ENCODE measurements at places on chromosomes 2 and 18.
A peak's percentile ranks its signal among the peaks of the same experiment; 100 is the strongest.

DNA sequence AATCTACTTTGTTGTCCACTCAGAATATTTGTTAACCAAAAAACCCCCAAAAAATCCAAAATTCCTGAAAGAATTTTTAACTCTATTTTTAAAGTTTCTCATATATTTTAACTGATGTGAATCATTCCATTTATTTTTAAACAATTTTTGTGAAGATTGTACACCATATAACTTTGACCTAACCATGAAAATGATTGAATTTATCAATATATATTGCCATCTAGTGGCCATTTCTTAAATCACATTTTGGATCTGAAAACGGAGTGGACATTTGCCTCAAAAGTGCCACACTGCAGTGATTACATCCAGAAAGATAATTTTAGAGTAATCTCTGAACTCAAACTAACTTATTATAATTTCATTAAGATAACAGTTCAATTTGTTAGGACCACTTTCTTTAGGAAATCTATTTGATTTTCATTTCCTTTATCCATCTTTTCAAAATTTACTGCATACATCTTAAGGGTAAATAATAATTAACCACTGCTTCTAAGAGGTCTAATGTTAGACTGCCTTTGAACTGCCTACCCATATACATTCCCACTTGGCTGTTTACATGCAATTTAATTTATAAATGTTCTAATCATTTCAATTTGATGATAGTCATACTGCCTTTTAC is 71.1 kb downstream of the DSC3 start:
- DNase-seq = no peak

DNA sequence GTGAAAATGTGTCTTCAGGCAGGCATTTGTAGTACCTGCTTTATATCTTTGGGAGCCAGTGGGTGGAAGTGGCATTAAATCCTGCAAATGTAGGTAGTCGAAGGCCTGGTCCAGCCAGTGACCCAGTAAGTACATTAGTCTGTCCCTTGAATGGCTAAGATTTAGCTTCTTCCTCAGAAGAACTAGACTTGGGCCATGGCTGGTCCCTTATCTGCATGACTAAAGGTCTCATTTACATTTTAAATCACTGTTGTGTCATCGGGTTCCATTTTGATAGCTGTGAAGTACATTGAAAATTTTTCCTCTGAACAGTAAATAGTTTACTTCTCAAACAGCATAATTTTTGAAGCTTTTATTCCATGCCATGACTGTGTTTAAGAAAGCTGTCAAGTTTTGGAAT is 438.4 kb upstream of the KLHL29 start:
- DNase-seq = no peak

DNA sequence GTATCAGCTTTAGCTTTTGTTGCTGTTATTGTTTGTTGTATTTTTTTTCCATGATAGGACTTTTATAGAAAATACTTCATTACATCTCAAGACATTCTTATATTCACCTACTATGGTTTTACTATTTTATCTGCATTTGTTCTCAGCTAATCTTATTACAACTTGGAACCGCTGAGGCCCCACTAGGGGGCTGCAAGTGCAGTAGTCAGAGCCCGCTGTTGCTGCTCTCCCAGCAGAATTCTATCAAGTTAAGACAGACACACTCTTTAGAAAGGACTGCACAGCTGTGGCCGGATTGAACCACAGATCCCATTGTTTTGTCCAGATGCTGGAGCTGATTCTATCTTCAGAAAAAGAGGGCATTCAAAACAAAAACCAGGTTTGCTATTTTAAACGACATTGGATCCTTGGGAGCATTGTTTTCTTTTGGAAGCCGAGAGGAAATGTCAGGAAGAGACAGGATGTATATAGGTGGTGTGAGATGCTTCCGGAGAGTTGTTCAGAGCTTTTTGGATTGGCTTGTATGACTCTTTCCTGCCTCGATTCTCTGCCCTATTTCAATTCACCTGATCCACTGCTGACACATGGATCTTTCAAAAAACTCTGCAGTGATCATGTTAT is 105.7 kb upstream of the GAREM1 start:
- DNase-seq = no peak

GRCh38 chr2:197591339-197592072 is 75.6 kb downstream of the MOB4 start:
- DNase-seq = no peak

- no peak for DNase-seq
Observed at GRCh38 chr2:69570474-69570873, 73.1 kb downstream of the AAK1 start.

- DNase-seq = no peak
Observed at GRCh38 chr2:161161074-161161706, 962 bp downstream of the TANK start.

GRCh38 chr2:54906716-54907115 is 143.5 kb downstream of the RTN4 start:
- no peak for DNase-seq

- DNase-seq = no peak
Observed at GRCh38 chr2:75896779-75897366, 186.2 kb upstream of the GCFC2 start.

DNA sequence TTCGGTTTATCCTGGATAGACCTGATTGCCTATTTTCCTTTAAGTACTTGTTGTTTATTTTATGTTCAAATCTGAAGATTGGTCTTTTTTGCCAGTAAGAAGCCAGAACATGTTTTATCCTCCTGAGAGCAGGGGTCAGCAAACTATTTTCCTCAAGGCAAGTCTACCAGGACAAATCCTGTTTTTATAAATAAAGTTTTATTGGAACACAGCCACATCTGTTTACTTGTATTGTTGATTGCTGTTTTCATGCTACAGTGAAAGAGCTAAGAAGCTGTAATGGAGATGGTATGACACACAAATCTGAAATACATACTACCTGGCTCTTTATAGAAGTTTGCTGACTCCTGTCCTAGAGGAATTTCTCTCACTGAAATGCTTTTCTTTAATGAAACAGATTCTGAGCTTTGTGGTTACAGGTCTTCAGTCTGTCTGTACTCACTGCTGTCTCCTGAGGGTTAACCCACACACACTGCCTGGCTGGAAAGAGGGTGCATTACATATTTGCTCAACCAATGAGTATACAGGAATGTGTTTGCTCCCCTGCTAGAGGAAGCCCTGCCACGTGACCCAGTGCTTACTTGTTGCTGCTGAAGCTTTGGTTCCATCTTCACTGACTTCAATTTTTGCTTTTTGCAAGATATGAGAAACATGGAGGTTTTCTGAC is 22.6 kb downstream of the MRPL44 start:
- no peak for DNase-seq

DNA sequence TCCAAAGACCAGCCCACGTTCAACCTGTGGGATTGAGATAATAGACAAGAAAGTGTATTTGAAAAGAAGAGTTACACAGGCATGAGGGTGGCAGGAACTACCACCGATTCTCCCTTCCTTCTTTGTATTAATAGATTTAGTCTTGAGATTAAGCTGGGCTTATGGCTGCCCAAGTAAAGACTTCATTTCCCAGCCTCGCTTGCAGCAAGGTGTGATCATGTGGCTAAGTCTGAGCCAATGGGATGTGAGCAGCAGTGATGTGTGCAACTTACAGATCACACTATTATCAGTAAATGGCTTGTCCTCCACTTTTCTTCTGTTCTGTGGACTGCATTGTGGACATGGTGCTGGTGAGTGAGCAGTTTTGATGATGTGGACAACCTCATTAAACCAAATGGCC is 101.7 kb downstream of the POLR1A start:
- DNase-seq = no peak

- no peak for DNase-seq
Observed at GRCh38 chr2:210461401-210461800, 15.2 kb downstream of the LANCL1 start.

- DNase-seq = no peak
Observed at GRCh38 chr18:2134364-2134763, 436.9 kb downstream of the METTL4 start.

GRCh38 chr2:213232649-213233437 is 51.4 kb upstream of the SPAG16 start:
- DNase-seq = peak; percentile 38

Measured in activated T-cell treated with anti-CD3 and anti-CD28 coated beads, Interleukin-2, amount 50 U/mL, for 1 hour (primary cell).